Stimulated activated naive CD4-positive, alpha-beta T cell (primary cell): ENCODE measurements at places on chromosomes 1 and 21.
A peak's percentile ranks its signal among the peaks of the same experiment; 100 is the strongest.

- DNase-seq: no peak
Observed at GRCh38 chr1:156266051-156266450, 16.6 kb downstream of the SMG5 start.

- DNase-seq: no peak
Observed at GRCh38 chr1:246828818-246829217, 102.9 kb downstream of the AHCTF1 start.

GRCh38 chr1:114735479-114735878 lies 18.9 kb upstream of the NRAS start:
- DNase-seq: no peak

GRCh38 chr1:84847253-84848250 lies 45.5 kb downstream of the LPAR3 start:
- DNase-seq: no peak

DNA sequence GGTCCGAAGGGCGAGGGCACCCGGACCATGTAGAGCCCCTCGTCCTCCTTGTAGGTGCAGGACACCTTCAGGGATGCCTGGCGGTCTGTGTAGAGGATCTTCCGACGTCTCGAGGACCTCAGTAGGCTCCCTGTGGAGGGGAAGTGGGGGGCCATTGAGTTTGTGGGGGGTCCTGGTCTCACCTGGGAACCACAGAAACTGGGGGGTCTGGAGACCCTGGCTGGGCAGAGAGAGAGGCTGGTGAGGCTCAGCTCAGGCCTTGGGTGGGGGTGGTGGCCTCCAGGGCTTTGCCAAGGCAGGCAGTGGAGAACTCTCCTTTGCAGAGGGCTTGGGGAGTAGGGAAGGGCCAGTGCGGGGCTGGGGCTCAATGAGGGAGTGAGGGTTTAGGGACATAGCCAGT lies 19.0 kb downstream of the MYOM3 start:
- no peak for DNase-seq

DNA sequence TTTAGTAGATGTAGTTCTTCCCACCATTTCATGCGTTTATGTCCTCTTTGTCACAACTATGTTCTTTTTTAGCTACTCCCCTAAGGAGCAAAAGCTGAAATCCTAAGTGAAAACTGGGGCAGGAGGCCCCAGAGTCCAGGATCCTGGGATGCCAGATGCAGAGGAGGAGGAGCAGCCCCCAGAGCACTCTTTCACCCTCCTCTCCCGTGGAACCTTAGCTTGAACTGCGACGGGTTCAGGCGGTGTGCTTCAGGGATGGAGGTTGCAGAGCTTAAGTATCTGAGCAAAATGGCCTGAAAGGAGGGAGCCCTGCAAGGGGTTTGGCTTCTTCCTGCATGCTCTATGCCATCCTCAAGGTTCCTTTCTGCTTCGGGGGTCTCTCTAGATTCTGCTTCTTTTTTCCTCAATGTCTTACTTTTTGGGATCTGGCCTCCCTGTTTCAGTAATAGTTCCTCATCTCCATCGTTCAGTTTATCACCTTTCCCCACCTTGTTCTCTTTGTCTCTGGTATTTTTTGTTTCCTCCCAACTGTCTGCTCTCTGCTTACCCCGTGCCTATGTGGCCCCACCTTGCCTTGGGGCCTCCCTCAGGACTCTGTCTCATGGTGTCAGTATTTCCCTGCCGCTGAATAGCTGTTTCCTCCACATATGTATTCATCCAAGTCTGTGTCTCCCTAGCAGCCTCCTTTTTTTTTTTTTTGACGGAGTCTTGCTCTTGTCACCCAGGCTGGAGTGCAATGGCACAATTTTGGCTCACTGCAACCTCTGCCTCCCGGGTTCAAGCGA lies 2.7 kb upstream of the NHLH1 start:
- DNase-seq: no peak

DNA sequence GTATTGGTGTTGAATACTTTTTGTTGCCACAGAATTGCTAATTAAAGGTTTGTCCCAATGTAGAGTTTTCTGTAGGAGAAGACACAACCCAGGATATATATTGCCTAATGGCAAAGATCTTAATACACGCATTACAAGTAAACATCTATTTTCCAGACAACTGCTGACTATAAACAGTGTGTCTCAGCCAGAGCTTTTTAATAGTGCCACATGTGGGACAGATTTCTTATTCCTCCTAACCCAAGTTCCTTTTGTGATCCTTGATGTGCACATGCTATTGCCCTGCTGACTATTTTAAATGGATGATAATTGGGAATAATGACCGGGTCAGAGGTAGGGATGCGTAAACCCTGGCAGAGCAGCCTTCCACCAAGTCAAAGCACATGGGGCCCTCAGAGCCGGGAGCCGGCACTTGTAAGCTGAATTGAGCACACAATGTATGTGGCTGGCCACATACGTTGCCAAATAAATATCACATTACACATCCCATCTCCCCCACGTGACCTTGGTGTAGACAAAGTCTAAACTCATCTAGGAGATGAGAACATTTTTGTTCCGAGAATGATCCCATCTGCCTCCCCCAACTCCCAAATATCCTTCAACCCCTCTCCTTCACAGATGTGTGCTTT lies 209.8 kb upstream of the NFIA start:
- DNase-seq: no peak

DNA sequence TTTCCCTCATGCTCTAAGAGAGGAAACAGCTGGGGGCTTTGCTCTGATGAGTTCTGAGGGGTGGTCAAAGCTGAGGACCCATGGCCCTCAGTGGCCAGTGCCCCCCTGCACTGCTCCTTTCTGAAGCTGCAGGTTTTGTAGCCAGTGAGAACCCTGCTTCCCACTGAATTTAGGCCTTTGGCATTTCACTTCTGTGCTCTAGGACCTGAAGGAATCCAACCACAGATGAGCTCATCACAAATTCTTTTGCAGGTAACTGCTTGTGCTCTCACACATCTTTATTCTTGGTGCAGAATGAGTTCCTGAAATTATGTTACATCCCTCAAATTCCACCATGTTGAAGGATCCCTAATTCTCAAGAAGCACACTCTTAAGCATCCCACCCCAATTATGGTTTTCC lies 248.7 kb upstream of the IRF2BP2 start:
- DNase-seq: no peak

- DNase-seq: no peak
Observed at GRCh38 chr1:21674957-21675356, 5.8 kb upstream of the RAP1GAP start.

DNA sequence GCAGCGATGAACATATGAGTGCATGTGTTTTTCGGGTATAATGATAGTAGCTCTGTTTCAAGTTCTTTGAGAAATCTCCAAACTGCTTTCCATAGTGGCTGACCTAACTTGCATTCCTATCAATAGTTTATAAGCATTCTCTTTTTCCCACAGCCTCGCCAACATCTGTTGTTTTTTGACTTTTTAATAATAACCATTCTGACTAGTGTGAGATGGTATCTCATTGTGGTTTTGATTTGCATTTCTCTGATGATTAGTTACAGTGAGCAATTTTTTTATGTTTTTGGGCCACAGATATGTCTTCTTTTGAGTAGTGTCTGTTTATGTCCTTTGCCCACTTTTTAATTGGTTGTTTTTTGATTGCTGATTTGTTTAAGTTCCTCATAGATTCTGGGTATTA lies 10.6 kb upstream of the RUNX1 start:
- no peak for DNase-seq

DNA sequence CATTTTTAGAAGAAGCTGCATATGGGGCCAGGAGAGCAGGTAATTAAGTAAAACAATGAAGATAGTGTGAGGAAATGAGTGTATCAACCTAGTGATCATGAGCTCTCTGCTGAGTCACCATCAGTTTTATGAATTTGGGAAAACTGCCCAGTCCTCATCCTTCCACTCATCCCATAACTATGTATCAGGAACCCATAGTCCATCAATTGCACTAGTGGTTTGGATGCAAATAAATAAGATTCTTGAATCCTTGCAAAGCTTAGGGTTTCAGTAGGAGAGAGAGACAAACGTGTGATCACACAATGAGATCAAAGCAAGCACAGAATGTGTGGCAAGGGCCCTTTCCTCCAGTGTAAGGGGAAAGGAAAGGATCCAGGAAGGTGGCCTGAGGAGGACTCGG lies 145.6 kb downstream of the ZZZ3 start:
- no peak for DNase-seq

- DNase-seq: no peak
Observed at GRCh38 chr1:47978486-47978885, 18.7 kb downstream of the TRABD2B start.

- no peak for DNase-seq
Observed at GRCh38 chr1:117857418-117857817, 72.0 kb downstream of the GDAP2 start.

DNA sequence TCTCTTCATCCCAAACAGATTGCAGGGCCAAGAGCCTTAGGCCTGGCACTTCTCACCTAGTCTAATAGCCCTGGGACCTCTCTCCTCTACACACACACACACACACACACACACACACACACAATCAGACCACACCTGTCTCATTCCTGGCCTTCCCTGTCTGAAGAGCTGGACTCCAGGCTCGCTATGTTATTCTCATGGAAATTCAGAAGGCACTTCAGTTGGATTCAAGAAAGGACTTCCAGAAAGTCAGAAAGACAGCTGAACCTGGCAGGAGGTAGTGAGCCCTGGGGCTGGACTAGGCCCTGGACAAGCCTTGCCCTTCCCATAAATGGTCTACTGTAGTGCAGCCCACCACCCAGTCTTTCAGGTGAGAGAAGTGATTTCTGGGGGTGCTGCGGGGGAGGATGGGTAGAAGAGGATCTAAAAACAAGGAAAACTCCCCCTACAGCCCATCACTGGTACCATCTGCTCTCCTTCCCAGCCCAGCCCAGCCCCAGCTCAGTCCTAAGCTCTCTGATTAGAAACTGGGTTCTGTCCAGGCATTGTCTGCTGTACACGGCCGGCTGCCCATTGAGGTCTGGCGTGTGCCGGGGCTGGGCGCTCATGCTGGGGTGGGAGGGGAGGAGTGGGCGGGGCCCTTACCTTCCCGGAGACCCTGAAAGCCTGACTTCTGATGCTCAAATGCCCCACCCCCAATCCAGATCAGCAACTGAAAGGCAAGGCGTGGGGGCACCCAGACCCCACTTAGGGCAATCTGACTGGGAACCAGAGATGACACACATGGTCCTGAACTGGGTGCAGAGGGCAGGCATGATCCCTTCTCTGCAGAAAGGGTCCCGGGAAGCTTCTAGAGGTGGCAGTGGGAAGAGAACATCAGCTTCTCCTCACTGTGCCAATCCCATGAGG lies 2.5 kb downstream of the KIF21B start:
- no peak for DNase-seq

DNA sequence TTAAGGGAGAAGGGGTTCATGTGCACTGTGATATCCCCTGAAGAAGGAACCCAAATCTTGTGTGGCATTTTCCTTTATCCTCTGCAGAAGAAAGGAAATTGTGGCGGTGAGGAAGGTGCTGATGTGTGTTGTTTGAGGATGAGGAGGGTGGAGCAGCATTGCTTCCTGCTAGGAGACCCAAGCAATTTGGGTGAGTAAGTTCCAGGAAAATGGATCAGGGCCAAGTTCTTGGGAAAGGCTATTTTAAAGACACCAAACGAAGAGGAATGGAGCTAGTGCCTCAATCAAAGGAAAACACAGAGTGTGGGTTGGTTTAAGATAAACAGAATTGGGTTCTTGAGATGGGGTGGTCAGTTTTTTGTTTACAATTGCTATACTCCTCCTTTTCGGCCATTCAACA lies 86.7 kb upstream of the MARK1 start:
- DNase-seq: no peak

DNA sequence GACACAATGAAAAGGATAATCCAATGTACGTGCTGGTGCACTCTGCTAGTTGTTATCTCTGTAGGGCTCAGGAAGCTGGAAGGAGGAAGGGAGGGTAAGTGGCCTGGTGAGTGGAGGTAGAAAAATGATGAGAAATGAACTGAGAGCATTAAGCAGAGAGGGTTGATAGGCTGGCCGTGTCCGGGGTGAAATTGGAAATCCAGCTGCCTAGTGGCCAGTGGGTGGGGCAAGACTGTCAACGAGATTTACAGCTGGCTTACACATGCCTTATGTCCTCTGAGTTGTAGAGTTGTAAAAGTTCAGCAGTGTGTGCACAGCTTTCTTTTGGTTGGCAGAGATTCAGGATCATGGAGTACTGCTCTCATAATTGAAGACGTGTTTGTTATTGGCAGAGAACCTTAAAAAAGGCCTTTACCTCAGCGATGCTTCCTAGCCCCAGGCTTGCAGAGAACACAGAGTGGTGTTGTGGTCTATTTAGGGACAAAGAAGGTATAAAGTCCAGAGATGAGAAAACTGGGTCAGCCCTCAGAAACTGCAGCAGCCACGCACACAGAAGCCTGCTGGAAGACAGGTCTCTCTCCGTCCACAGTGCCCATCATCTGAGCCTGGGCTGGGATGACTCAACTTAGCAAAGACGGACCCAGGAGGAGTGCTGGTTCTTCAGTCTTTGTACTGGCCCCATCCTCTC lies 132.4 kb downstream of the EDEM3 start:
- no peak for DNase-seq

DNA sequence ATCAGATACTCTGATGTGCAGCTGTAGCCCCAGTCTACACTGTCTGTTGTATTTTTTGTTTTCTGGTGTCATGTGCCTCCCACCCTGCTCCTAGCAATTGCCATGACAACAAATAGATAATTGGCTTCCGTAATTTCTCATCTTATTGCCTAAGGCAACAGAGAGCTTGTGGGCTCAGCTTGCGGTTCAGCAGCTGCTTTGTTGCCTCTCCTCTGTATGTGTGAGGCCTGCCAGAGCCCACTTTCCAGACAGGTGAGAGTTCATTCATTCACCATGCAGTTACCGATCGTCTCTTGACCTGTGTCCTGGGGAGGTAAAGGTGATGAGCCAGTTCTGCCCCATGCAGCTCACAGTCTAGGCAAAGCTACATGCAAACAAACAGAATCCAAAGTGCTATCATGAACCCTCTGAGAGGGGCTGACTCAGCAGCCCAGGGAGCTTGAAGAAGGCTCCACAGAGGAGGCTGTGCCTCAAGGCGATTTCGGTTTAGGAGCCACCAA lies 11.9 kb downstream of the LGALS8 start:
- no peak for DNase-seq

- no peak for DNase-seq
Observed at GRCh38 chr1:205936846-205937586, 6.2 kb downstream of the SLC26A9 start.

GRCh38 chr1:220690140-220691052 lies at the start of gene C1orf115:
TSS of gene C1orf115 (plus strand) at chr1:220690363. CDS start at chr1:220690403, 40 bp downstream.
- DNase-seq: peak; percentile 59

GRCh38 chr21:35674895-35675470 lies 385.3 kb downstream of the SETD4 start:
- DNase-seq: no peak

DNA sequence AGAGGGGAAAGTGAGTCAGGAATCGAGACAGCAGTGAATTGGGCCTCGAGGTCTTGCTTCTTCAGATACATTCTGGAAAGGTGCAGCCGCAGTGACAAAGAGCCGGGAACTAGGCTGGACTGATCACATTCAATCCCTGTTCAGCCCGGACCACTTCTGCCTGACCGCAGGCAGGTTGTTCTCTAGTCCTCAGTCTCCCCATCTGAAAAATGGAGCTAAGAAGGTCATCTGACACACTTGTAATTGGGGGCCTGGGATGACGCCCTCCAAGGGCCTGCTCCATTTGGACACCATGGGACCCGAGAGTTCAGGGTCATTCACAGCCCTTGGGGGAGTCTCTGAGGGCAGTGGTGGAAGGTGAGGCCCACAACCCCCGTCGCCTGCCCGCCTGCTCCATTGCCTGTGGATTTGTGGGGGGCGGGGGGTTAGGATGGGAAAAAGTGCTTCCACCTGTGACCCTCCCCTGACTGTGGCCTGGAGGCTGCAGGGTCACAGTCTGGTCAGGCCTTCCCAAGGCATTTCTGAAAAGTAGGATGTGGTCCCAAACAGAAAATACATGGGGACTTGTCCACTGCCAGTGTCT lies 87.9 kb upstream of the CSF3R start:
- no peak for DNase-seq

- no peak for DNase-seq
Observed at GRCh38 chr1:222897527-222898190, 82.8 kb downstream of the DISP1 start.

- no peak for DNase-seq
Observed at GRCh38 chr1:200290010-200290685, 119.7 kb downstream of the ZNF281 start.
